Esophagus mucosa (tissue), 1 donor: ENCODE measurements at places on chromosomes 13 and 19. TPM values are rescaled to one million over a fixed set of nuclear protein-coding genes. Genes with fewer than 3 reads are reported as not detected.

SGCG gene
- 0.24 TPM for total RNA-seq

TMEM238 gene
- total RNA-seq, result 25.6 TPM

TUBA3C gene
- total RNA-seq, result not detected

IGFL3 gene
- not detected for total RNA-seq

CEBPA gene
- 18.3 TPM for total RNA-seq

TEKTIP1 gene
- 0.84 TPM for total RNA-seq

MEDAG gene
- 2.7 TPM for total RNA-seq

PGLYRP1 gene
- total RNA-seq, result not detected

MAP2K2 gene
- total RNA-seq, result 114 TPM

MBD3L3 gene
- total RNA-seq, result not detected

FREM2 gene
- total RNA-seq, result 0.40 TPM

ARHGAP35 gene
- 33.0 TPM for total RNA-seq

ANKLE1 gene
- total RNA-seq, result 0.04 TPM

TNNI3 gene
- total RNA-seq, result not detected

TRPC4 gene
- not detected for total RNA-seq

HAUS8 gene
- total RNA-seq, result 6.1 TPM

ZNF749 gene
- total RNA-seq, result 6.4 TPM

ZNF471 gene
- 2.0 TPM for total RNA-seq
